ENCODE measurements at places on chromosomes 6 and 20. TPM values are rescaled to one million over a fixed set of nuclear protein-coding genes. Genes with fewer than 3 reads are reported as not detected.
A peak's percentile ranks its signal among the peaks of the same experiment; 100 is the strongest.

The GCNT2 gene
- 4.5 TPM for polyA plus RNA-seq

- no peak for DNase-seq
Measured at GRCh38 chr6:149154261-149154821, 163.2 kb upstream of the TAB2 start.

- peak; percentile 87 for DNase-seq
Measured at GRCh38 chr20:32207626-32208498, at the start of the genes PLAGL2 and POFUT1. Gene PLAGL2 (minus strand): TSS chr20:32207743. CDS start chr20:32202178, 5,565 bp downstream. Gene POFUT1 (plus strand): TSS chr20:32207880. CDS start chr20:32207942, 62 bp downstream.

- DNase-seq = no peak
Measured at GRCh38 chr20:38209736-38210405, 44.8 kb upstream of the TGM2 start.

- no peak for DNase-seq
Measured at GRCh38 chr6:19333936-19334335, 503.2 kb upstream of the ID4 start.

The FLRT3 gene
- not detected for polyA plus RNA-seq

GRCh38 chr6:31620586-31621319 lies at the start of gene PRRC2A:
Gene PRRC2A (plus strand): TSS chr6:31620715. CDS start chr6:31622790, 2,075 bp downstream.
- DNase-seq = peak; percentile 73

- no peak for DNase-seq
Measured at GRCh38 chr20:16017656-16018055, 555.6 kb downstream of the KIF16B start.

The MUC21 gene
- polyA plus RNA-seq = not detected

The FGD2 gene
- 5.9 TPM for polyA plus RNA-seq

- DNase-seq = no peak
Measured at GRCh38 chr6:146642921-146643320, 44.1 kb downstream of the ADGB start.

GRCh38 chr6:164347455-164347854 lies 932.9 kb downstream of the QKI start:
- no peak for DNase-seq

The CCN2 gene
- 32.8 TPM for polyA plus RNA-seq

The SALL4 gene
- 1.7 TPM for polyA plus RNA-seq

The HLA-DQB2 gene
- polyA plus RNA-seq = not detected

The PPP1R3G gene
- 1.8 TPM for polyA plus RNA-seq

DNA sequence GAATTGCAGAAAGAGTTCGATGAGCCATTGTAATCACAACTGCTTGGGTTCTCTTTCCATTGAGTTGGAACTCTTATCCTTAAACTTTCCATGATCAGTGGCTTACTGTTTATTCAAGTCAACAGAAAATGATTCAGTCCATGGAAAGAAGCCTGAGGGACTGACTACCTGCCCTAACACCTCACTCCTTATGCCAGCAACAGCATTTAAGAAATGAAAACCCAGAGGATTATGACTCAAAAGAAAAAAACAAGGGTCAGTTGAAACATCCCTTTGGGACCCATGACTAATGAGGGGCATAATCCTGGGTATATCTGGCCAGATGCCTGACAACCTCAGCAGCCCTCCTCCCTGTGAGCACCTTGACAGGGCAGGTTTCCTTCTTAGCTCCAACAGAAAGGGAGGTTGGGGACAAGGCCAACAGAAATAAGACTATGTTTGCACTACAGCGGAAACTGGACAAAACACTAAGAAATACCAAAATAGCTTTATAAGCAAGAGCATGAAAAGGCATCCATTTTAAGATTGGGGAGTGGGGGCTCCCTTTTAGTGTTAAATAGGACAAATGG lies 106.7 kb downstream of the MAP3K5 start:
- DNase-seq = no peak

GRCh38 chr20:40688129-40689099 lies 622 bp downstream of the MAFB start:
- no peak for DNase-seq

- DNase-seq = no peak
Measured at GRCh38 chr6:126821706-126822105, 296.8 kb upstream of the RSPO3 start.

The MOG gene
- polyA plus RNA-seq = 0.27 TPM

DNA sequence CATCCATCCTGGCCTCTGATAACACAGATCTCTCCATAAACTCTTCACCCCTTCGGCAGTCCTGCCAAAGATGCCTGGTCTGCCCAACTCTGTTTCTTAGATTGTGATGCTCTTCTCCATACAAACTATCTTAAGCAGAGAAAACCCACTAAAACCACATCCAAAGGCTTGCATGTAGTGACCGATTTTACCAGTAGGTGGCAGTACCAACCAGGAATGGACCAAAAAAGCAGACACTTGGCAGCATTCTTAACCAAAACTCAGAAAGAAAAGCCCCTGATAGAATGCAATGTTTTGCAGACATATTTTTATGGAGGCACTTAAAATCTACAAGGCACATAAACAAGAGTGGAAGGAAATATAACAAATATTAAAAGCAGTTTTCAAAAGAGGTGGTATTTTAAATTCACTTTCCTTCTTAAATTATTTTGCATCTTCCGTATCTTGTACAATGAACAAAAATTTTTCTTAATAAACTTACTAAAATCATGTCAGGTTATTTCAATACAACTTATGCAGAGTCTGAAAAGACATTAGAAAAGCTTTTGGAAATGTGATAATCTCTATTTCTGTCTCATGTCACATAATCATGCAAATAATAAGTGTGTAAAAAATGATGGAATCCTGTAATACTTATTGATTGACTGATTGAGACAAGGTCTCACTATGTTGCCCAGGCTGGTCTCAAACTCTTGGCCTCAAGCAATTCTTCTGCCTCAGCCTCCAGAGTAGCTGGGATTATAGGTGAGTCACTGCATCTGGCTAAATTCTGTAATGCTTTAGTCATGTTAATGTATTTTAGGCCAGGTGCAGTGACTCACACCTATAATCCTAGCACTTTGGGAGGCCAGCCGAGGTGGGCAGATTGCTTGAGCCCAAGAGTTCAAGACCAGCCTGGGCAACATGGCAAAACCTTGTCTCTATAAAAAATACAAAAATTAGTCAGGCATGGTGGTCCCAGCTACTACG lies 29.4 kb downstream of the LRP11 start:
- DNase-seq = peak; percentile 83

The TLDC2 gene
- 0.97 TPM for polyA plus RNA-seq

- DNase-seq = no peak
Measured at GRCh38 chr6:46128476-46128875, 1.3 kb upstream of the ENPP4 start.

DNA sequence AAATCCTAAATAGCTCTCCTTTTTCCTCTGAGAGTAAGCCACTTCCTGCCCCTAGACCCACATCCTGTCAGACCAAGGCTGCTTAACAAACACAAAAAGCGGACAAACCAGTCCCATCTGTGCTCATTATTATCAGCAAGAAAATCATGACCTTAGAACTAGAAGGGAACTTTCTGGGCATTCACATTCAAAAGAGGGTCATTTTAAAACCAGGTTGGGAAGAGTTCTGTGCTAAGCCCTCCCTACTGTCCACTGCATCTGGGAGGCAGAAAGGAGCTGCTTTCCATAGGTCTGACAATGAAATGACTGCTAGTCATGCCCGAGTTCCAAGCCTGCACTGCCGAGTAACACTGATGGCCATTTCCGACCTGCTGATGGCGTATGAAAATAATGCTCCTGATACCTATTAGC lies 15.4 kb downstream of the EZR start:
- no peak for DNase-seq

DNA sequence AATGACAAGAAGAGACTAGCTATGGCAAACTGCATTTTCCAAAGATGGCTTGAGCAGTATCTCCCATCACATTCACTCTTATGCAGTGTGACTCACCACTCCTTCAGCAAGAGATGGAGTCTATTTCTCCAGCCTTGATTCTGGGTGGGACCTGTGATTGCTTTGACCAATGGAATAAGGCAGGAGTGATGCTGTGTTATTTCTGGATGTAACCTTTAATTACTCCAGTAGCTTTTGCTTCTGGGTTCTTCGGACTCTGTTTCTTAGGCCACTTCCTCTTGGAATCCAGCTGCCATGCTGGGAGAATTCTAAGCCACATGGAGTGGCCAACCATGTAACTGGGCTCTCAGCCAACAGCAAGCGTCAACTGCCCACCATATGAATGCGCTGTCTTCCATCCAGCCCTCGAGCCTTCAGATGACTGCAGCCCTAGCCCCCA lies 50.7 kb downstream of the TGM2 start:
- DNase-seq = no peak

DNA sequence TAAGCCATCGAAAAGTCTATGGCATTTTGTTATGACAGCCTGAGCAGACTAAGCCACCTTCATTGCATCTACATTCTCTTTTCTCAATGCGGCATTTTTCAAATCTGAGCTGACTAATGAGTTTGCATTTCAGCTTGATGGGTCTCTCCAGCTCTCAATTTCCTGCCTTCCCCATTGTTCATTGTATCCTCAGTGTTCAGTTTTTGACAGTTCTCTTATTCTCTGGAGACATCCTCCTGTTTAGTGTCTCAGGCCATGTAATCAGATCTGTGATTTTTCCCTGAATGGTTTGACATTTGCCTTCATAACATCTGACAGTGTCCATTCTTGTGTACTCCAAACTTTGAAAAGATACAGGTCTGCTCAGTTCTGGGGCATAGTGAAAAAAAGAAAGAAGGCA lies 27.9 kb upstream of the MCM3 start:
- DNase-seq = no peak

DNA sequence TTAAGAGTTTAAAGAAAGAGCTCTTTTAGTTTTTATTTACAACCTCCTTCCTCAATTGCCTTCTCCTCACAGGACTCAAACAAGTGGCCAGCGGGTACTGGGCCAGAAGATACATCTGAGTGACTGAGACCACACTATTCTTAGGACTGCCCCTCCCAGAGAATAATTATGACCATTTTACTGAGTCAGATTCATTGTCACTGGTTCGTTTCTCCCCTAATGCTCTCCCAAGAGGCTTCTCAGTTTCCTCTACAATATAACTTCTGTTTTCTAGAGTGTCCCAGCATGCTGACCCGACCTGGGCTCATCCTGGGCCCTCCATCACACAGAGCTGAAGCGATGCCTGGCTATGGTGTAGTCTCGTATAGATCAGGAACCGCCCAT lies 279.9 kb downstream of the CD83 start:
- DNase-seq = no peak

The PI3 gene
- polyA plus RNA-seq = not detected

The SLC35A1 gene
- polyA plus RNA-seq = 22.4 TPM

The PRSS16 gene
- polyA plus RNA-seq = 1.6 TPM

DNA sequence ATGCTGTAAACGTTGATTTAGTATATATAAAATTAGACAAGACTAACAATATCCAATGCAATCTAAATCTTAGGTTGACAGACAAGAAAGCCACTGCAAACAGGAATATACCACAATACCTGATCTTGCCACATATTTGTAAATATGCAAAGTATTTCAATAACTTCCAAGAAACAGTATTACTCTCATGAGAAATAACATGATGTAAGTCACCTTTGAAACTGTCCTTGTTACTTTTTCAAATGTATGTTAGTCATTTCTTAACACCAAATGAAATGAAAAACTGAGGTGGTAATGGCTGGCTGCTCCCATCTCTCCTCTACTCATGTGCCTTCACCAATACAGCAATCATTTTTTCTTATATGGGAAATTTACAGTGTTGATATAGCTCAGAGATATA lies 118.7 kb downstream of the ATG5 start:
- DNase-seq = no peak

- no peak for DNase-seq
Measured at GRCh38 chr6:72669324-72669723, 47.5 kb downstream of the KCNQ5 start.

Measured in muscle of arm (tissue), 14 donors.